ENCODE measurements at places on chromosomes 12 and 14.

DNA sequence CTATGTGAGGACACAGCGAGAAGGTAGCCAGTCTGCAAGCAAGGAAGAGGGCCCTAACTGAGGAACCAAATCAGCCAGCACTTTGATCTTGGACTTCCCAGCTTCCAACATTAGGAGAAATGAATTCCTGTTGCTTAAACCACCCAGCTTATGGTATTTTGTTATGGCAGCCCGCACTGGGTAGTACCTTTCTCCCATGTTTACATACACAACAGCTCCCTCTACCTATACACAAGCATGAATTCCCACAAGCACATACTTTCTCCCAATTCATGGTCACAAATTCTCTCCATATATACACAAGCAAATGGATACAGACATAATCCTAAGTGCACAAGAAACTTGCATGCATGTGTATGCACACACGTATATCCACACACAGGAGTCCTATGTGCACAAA, 7.4 kb downstream of the ITGB7 start:
- no peak for DNase-seq

DNA sequence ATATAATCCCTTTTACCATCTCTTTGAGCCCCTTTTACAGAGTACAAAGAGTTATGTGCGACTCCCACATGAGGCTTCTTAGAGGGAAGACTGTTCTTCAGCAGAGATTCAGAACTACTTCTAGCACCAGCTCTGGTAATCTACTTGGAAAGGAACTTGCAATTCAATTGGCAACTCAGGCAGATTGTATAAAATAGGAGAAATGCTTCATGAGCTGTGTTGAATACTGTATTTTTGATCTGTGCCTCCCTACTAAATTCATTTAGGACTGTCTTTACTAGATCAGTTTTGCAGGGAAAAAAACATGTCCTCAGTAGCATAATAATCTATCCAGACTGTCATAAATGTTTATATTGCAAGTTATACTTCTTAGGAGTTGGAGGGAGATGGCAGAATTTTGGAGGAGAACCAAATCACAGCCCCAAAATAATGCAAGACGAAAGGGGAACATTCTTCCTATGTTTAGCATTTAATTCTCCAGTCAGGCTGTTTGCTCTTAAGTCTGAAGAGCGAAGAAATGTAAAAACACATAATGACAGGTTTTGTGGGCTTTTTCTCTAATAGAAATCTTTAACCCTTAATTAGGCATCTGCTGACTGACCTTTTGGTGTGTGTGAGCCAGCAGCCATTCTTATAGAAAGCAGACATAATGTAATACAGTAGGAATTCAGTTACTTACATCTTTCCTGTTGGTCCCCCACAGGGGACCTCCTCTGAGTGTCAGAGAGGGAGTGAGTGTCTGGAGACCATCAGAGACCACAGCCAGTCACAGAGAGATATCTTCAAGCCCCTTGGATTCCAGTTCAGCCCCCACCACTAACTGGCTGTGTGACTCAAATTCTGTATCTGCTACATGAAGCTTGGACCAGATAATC, 3.9 kb downstream of the ANO4 start:
- DNase-seq = no peak

- no peak for DNase-seq
These were observed 271.8 kb downstream of the ALG10 start for GRCh38 chr12:34294137-34294536.

GRCh38 chr12:4579305-4580102, 17.5 kb downstream of the DYRK4 start:
- DNase-seq = no peak

DNA sequence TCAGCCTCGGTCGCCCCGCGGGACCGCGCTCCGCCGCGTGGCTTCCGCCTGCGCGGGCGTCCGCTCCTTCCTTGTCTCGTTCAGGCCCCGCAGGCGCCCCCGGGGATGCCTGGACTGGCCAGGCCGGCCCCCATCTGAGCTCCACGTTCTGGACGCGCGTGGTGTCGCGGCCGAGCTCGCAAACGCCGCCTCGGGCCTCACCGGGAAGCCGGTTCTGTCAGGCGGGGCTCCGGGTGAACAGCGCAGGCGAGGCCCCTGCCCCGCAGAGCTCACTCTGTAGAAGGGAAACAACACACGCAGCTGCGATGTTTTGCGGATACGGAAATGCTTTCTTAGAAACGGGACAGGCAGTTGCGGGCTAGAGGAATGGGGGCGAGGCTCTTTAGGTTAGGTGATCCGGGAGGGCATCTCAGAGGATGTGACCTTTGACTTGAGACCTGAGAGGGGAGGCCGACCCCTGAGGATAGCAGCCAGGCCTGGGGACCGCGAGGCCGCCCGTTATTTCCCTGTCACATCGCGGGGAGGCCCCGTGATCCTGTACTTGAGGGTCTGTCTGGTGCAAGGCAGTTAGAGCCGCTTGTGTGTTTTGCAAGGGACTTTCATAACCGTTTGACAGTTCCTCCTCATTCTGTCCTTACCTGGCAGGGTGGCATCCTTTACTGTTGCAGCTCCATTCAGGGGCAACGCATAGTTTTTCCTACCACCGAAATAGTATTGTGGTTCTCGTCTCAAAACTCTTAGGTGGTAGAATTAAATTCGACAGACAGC, 584 bp downstream of the VRK1 start:
- DNase-seq = peak; percentile 20

DNA sequence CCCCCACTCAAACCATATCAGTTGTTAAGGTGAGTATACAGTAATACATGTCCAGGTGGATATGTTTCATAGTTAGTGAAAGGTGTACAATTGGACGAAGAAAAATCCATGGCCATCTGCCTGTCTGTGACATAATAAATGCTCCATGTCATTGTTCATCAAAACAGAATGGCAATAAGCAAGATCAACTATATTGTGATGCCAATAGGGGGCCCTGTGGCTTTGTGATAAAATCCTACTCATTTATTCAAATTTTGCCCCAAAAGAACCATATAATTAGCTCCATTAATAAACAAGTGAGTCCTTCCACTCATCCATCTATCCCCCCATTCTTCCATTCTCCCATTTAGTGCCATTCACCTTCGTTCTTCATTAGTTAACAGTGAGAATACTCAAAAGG, 102.0 kb downstream of the MGST1 start:
- no peak for DNase-seq

DNA sequence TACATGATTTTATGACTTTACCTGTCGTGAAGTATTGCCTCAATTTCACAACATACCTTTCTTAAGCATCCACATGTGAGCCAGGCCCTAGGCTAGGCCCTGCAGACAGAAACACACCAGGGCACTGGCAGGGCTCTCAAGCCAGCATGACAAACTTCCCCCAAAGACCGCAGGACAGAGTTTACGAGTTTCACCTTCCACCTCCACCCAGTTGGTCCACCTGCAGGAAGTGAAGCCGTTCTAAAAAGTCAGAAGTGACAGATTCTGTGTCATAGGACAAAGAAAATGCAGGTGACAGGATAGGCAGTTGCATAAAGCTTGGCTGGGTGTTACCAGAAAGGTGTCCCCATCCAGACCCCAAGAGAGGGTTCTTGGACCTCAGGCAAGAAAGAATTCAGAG, 382.3 kb downstream of the PCNX1 start:
- no peak for DNase-seq

DNA sequence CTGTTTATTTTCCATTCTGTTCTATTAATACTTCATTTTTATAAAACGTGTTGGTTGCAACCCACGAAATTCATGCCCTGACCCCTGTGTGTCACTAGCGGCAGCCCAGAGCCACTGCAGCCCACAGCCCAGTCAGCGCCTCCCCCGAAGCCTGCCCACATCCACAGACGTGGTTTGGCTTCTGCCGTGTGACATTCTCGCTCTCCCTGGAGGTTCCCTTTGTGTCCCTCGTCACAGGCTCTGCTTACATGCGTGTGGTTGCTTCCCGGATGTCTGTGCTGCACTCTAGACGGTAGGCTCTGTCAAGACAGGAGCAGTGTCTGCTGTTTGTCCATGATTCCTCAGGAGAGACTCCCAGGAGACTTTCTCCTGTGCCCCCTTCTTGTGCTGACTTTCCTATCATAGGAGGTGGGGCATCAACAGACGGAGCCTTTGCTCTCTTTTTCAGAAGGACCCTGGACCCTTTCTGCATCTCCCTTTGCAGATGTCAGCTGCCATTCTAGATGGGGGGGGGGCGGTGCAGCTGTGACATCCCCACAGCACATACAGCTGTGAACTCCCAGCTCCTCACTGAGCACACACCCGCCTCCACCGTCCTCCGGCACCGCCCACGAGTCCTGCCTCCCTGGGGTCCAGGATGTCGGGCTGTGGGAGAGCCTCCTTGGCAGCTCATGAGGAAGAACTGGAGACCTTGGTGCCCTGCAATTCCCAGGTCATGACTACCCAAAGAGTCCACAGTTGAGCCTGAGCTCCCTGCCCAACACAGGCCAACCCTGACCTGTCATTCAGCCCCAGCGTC, 36.8 kb upstream of the PIWIL1 start:
- no peak for DNase-seq

DNA sequence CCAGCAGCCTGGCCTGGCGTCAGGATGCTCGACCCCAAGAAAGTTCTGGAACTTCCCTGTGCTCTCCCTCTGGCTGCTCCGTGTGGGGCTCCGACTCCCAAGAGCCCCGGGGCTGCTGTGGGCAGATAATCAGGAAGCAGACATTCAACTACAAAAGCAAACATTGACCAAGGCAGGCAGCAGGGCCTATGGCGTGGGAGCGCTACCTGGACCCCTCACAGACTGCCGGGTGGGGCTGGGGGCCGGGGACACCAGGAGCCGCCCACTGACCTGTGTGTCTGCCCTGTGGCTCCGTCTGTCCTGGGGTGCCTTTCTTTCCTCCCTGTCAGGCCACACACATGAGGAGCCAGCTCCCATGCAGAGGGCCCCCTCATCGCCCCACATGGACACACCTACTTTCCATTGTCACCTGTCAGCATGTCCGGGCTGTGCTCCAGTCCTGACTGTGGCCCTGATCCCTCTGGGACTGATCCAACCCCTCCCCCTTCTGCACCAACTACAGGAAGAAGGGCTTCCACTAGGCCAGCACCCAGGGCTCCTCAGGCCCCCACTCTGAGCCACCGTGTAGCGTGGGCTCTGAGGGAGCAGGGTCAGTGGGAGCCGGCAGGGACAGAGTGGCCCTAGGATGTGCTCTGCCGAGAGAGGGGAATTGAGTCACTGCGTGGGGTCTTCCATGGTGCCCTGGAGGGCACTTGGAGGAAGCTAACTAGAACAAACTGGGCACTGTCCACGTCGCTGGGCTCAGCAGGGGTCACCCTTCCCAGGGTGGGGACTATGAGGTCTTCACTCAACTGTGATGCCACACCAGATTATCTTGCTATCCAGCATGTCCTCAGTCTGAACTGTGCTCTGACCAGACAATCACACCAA, 215.4 kb upstream of the C14orf180 start:
- DNase-seq = no peak

DNA sequence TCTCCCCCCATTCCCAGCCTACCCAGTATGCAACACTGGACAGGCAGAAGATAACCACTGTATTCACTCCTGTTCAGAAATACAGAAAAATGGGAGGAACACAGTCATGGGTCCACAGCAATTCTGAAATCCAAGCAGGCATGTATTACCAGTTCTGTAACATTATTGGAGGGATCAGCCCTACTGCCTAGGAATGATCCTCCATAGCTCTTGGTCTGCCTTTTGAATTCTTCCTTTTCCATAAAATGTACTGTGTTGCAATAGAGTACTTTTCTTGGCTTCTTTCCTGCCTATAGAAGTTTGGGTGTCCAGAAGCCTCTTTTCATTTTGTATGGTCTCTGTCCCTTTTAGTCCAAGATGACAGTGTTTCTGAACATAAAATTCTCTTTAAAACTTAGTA, 46.5 kb downstream of the SPATS2 start:
- DNase-seq = no peak

DNA sequence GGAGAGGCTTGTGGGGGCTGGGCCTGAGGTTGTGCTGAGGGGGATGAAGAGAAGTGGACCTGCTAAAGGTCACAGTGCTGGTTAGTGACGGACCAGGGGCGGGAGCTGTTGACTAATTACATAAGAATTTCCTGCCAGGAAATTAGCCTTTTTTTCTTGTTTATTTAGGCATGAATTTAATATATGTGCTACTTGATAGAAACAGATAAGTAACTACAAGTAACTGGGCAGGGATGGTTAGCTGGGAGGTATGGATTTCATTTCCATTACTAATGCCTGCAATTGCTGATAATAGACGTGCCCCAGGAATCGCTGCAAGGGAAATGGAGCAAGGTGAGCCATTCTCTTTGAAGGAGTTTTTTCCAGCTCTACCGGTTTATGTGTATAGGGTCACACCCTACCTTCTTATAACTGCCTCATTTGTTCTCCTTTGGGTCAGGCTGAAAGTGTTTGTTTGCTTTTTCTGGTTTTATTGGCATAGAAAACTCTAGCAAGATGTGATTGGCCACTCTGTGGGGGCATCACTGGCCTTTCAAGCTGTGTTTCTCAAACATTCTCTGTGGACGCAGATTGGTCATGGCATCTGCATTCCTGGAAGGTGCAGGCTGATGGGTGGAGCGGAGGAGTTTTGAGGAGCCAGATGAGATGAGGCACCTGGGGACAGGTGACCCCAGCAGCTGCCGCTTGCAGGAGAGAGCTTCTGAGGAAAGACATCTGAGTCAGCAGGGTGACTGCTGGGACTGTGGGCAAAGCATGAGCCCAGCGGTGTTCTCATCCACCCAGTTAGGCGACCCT, 19.0 kb upstream of the GPRC5A start:
- peak; percentile 73 for DNase-seq

DNA sequence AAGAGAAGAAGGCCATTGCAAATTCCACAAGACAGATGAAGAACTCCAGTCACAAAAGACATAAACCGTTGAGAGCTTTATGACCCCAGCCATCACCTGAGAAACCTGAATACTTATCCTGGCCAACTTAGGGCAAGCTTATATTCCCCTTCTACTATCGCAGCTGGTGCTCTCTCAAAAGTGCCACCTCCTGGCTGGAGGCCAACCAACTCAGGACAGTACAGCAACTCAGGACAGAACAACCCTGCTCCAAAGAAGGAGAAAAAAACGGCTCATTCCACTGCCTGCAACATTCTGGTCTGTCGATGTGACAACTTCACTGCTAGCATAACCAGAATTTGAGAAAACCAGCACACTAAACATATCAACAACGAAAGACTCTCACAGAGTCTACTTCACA, 9.7 kb upstream of the KRT6B start:
- no peak for DNase-seq

- DNase-seq = no peak
These were observed 37.3 kb downstream of the GPR135 start for GRCh38 chr14:59427653-59428580.

GRCh38 chr14:103552011-103552845, 10.2 kb downstream of the BAG5 start:
- DNase-seq = peak; percentile 73

- DNase-seq = peak; percentile 36
These were observed 11.7 kb upstream of the INF2 start for GRCh38 chr14:104677512-104678332.

GRCh38 chr14:103908580-103908979, 19.7 kb upstream of the TDRD9 start:
- DNase-seq = no peak

Measured in RWPE1 (cell line).